Tibial artery (tissue), 4 donors: ENCODE measurements at places on chromosomes 7 and 10.

DNA sequence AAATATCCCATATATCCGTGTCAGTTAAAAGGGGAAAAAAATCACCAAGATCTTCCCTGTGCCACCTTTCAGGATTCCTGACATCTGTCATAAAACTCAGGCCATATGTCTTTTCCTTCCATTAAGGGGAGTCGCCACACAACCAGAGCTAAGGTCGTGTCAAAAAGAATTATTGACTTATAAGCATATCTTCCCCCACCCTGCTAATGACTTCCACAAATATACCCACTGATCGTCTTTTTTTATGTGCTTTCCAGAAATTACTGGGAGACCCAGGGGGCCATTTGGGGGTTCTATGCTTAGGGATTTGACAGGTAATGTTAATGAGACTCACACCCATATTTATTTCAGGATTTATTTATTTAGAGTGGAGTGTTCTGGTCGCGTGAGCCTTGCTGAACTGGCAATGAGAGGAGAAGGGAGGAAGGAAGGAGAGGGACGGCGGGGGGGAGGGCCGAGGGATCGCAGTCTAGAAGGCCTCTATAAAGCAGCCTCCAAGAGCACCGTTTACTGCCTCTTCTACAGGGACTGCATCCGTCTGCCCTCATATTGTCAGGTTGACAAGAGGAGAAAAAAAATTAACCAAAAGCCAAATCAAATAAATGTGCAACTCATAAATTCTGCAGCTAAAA, 135.7 kb upstream of the MGMT start:
- DNase-seq = no peak
- H3K4me3 ChIP-seq = no peak overlapping the region
- H3K27me3 ChIP-seq = peaks cover 20% of the 10 kb centered on the region
- H3K27ac ChIP-seq = no peak overlapping the region
- no peaks in the 10 kb centered on the region for H3K36me3 ChIP-seq

DNA sequence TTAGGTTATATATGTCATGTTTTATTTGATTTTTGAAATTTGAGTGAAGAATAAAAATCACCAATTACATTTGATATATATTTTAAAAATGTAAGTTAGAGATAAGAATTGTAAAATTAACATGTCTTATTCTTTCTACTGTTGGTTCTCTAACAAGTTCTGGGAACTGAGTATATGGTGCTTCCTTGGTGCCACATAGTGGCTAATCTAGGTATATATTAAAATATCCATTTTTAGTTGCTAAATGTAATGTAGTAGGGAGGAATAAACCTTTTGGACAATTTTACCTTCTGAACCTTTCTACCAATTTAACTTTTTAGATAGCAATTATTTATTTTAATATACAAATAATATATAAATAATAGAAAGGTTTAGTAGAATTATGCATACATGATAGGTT, 17.5 kb downstream of the CFAP69 start:
- no peak overlapping the region for H3K4me3 ChIP-seq
- H3K4me1 ChIP-seq = no peaks in the 10 kb centered on the region
- H3K27ac ChIP-seq = no peak overlapping the region
- no peaks in the 10 kb centered on the region for H3K27me3 ChIP-seq
- no peak for DNase-seq

GRCh38 chr10:89304446-89304845, 2.6 kb downstream of the IFIT2 start:
- no peaks in the 10 kb centered on the region for H3K27me3 ChIP-seq
- no peak overlapping the region for H3K4me3 ChIP-seq
- H3K4me1 ChIP-seq = no peaks in the 10 kb centered on the region
- H3K27ac ChIP-seq = no peak overlapping the region
- no peak for DNase-seq
- no peaks in the 10 kb centered on the region for H3K36me3 ChIP-seq

- no peak for DNase-seq
- no peaks in the 10 kb centered on the region for H3K36me3 ChIP-seq
- H3K4me3 ChIP-seq = no peak overlapping the region
These were observed 472.7 kb upstream of the GALNT17 start for GRCh38 chr7:70659263-70659662.

- H3K4me1 ChIP-seq = peaks cover 31% of the 10 kb centered on the region
- peak overlapping the region; percentile 81 for H3K27ac ChIP-seq
- no peaks in the 10 kb centered on the region for H3K36me3 ChIP-seq
- no peak overlapping the region for H3K4me3 ChIP-seq
These were observed 161.1 kb upstream of the SVIL start for GRCh38 chr10:29795850-29796249.

GRCh38 chr7:130342701-130343380, 1.8 kb upstream of the CPA5 start:
- H3K4me3 ChIP-seq = no peak overlapping the region
- no peaks in the 10 kb centered on the region for H3K4me1 ChIP-seq
- no peak overlapping the region for H3K27ac ChIP-seq
- DNase-seq = no peak

GRCh38 chr7:136386876-136387275, 409.7 kb upstream of the MTPN start:
- H3K36me3 ChIP-seq = no peaks in the 10 kb centered on the region
- H3K27ac ChIP-seq = no peak overlapping the region
- no peaks in the 10 kb centered on the region for H3K27me3 ChIP-seq
- no peaks in the 10 kb centered on the region for H3K4me1 ChIP-seq

- H3K27me3 ChIP-seq = no peaks in the 10 kb centered on the region
- no peak for DNase-seq
- H3K36me3 ChIP-seq = peaks cover 57% of the 10 kb centered on the region
- H3K4me3 ChIP-seq = no peak overlapping the region
- no peaks in the 10 kb centered on the region for H3K4me1 ChIP-seq
- H3K27ac ChIP-seq = no peak overlapping the region
These were observed 278.0 kb downstream of the TNS3 start for GRCh38 chr7:47303695-47304453.

GRCh38 chr10:120034236-120034635, 141.7 kb downstream of the SEC23IP start:
- no peak for DNase-seq
- no peaks in the 10 kb centered on the region for H3K27me3 ChIP-seq
- no peaks in the 10 kb centered on the region for H3K36me3 ChIP-seq

- H3K27ac ChIP-seq = no peak overlapping the region
- no peak overlapping the region for H3K4me3 ChIP-seq
- H3K36me3 ChIP-seq = peaks cover 67% of the 10 kb centered on the region
- H3K4me1 ChIP-seq = no peaks in the 10 kb centered on the region
- no peak for DNase-seq
These were observed 119.6 kb downstream of the DOCK1 start for GRCh38 chr10:127024685-127025435.

DNA sequence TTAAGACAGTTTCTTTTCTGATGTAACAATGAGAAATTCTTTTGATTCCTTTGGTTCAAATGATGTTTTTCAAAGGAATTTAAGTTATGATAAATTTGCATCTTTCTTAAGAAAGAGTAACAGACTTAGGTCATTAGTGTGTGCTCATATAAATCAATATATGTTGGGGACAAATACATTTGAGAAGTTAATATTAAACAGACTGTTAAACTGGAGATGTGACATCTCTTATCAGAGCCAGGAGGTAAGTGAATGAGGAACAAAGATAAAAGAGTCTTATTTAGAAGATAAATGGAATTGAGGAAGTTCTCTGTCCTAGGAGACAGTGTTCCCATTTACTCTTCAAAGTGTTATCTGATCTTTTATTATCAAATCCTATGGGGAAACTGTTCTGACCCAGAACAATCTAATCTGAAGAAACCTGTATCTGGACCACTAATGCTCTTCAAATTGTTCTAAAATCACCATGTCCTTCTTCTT, 104.8 kb upstream of the LAMB4 start:
- H3K4me1 ChIP-seq = no peaks in the 10 kb centered on the region
- no peaks in the 10 kb centered on the region for H3K36me3 ChIP-seq
- DNase-seq = no peak
- no peak overlapping the region for H3K27ac ChIP-seq
- H3K27me3 ChIP-seq = no peaks in the 10 kb centered on the region

- peaks cover 57% of the 10 kb centered on the region for H3K4me1 ChIP-seq
- no peak overlapping the region for H3K27ac ChIP-seq
- H3K4me3 ChIP-seq = no peak overlapping the region
- H3K36me3 ChIP-seq = no peaks in the 10 kb centered on the region
These were observed 121.8 kb downstream of the CUX1 start for GRCh38 chr7:101939136-101939695.

- no peak overlapping the region for H3K4me3 ChIP-seq
- no peaks in the 10 kb centered on the region for H3K36me3 ChIP-seq
- peak; percentile 16 for DNase-seq
- no peaks in the 10 kb centered on the region for H3K27me3 ChIP-seq
- no peak overlapping the region for H3K27ac ChIP-seq
These were observed 13.8 kb downstream of the STK32C start for GRCh38 chr10:132293813-132294520.

DNA sequence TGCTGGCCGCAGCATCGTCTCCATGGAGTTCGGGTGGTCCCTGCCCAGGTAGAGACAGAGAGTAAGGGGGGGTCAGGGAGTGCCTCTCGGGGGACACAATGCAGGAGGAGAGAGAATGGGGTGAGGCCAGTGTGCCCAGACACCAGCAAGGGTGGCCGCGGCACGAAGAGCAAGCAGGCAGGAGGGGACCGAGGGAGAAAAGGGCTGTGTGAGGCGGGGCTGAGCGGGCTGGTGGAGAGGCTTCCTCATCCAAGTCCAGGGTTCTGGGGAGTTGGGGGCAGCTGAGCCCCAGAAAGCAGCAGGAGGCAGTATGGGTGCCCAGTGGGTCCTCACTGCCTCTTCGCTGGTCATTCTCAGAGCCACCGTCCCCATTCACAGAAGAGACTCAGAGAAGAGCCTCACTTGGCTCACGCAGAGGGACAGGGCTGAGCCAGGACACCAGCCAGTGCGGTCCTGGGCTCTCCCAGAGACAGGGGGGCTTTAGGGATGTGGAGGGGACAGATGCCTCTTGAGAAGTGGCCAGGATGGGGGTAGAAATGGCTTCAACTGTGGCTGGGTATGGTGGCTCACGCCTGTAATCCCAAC, 78.9 kb downstream of the MICALL2 start:
- no peak overlapping the region for H3K4me3 ChIP-seq
- no peak for DNase-seq
- H3K36me3 ChIP-seq = no peaks in the 10 kb centered on the region
- H3K27me3 ChIP-seq = no peaks in the 10 kb centered on the region
- no peaks in the 10 kb centered on the region for H3K4me1 ChIP-seq

GRCh38 chr7:138835087-138835486, 37.1 kb upstream of the ATP6V0A4 start:
- DNase-seq = no peak
- H3K27me3 ChIP-seq = no peaks in the 10 kb centered on the region
- no peaks in the 10 kb centered on the region for H3K4me1 ChIP-seq
- no peaks in the 10 kb centered on the region for H3K36me3 ChIP-seq
- no peak overlapping the region for H3K4me3 ChIP-seq
- H3K27ac ChIP-seq = no peak overlapping the region

DNA sequence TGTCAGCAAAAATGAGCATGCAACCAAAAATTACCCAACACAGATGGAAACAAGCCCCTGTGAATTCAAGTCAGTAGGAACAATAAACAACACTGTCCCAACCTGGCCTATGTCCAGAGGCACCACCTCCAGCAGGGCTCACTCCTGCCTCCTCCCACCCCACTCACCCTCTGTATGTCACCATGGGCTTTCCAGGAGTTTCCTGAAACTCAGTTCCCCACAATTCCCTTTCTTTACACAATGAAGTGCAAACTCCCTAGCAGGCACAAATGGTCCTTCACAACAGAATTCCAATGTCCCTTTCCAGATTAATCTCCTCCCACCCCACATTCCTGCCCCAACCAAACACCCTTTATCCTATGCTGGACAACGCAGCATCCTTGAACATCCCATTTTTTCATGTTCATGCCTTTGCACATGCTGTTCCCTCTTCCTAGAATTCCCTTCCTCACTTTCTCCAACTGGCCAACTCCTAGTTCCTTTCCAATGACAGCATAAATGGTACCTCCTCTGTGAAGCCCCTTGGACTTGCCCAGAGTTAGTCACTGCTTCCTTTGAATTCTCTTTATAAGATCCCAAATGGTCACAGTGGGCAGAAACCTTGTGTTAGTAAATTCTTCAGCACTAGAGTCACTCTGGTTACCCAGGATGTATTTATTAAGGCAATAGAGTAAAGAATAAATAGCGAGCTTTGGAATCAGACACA, 157.5 kb downstream of the SLIT1 start:
- peaks cover 7% of the 10 kb centered on the region for H3K27me3 ChIP-seq
- DNase-seq = no peak
- no peak overlapping the region for H3K4me3 ChIP-seq

GRCh38 chr10:89414879-89415821, 782 bp downstream of the IFIT5 start:
- peak overlapping the region; percentile 91 for H3K4me3 ChIP-seq
- H3K27me3 ChIP-seq = no peaks in the 10 kb centered on the region
- H3K36me3 ChIP-seq = peaks cover 4% of the 10 kb centered on the region

GRCh38 chr7:34269084-34269483, 363.7 kb downstream of the BMPER start:
- DNase-seq = no peak
- H3K27ac ChIP-seq = no peak overlapping the region
- no peaks in the 10 kb centered on the region for H3K36me3 ChIP-seq
- no peak overlapping the region for H3K4me3 ChIP-seq

- DNase-seq = peak; percentile 94
- peak overlapping the region; percentile 47 for H3K27ac ChIP-seq
- no peak overlapping the region for H3K4me3 ChIP-seq
- H3K4me1 ChIP-seq = peaks cover 8% of the 10 kb centered on the region
These were observed 95.0 kb upstream of the SLC26A5 start for GRCh38 chr7:103541026-103541425.

DNA sequence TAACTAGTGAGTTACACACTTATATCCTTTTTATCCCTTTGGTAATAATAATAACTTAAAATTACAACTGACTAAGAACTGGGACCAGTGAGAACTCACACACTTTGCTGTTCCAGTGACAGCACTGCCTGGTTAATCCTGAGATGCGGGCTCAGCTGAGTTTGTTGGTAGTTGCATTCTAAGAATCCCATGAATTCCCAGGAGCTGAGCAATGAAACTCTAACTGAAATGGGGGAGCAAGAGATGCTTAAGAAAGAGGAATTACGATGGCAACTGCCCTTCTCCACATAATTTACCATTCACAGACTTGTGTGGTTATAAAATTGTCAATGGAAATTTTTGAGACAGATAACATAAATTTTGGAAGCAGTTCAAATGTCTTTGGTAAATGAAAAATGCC, 659.4 kb downstream of the MAGI2 start:
- no peaks in the 10 kb centered on the region for H3K4me1 ChIP-seq
- no peak overlapping the region for H3K27ac ChIP-seq
- DNase-seq = no peak
- no peaks in the 10 kb centered on the region for H3K36me3 ChIP-seq
- H3K4me3 ChIP-seq = no peak overlapping the region

- peak overlapping the region; percentile 83 for H3K27ac ChIP-seq
- no peak for DNase-seq
- peak overlapping the region; percentile 31 for H3K4me3 ChIP-seq
- peaks cover 84% of the 10 kb centered on the region for H3K4me1 ChIP-seq
These were observed 39.8 kb downstream of the WBP1L start for GRCh38 chr10:102783568-102783967.
